ENCODE measurements at places on chromosomes 7 and 10. TPM values are rescaled to one million over a fixed set of nuclear protein-coding genes. Genes with fewer than 3 reads are reported as not detected.

DNA sequence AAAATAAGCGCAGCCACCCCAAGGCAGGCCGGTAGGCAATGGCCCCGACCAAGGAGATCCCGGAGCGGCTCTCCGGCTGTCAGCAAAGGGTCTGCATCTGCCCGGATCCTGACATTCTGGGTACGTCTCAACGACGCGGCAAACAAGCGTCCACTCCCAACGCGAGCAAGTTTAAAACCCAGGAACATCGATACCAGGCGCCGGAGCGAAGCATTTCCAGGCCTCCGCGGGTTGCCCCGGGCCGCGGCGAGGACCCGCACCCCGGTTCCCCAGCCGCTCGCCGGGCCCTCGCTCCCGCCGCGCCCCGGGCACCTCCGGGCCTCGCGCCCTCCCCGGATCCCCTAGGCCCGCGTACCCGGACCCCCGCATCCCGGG is 453 bp downstream of the URGCP start:
- no peak overlapping the region for H3K27ac ChIP-seq
- DNase-seq = peak; percentile 76
- no peaks in the 10 kb centered on the region for H3K4me1 ChIP-seq
- no peaks in the 10 kb centered on the region for H3K36me3 ChIP-seq

DDC gene
- 1.1 TPM for total RNA-seq

- no peaks in the 10 kb centered on the region for H3K4me1 ChIP-seq
- peak; percentile 39 for DNase-seq
- H3K36me3 ChIP-seq = no peaks in the 10 kb centered on the region
These were observed 127.5 kb downstream of the PARD3 start for GRCh38 chr10:34687434-34688210.

LIPK gene
- not detected for total RNA-seq

- no peak overlapping the region for H3K27ac ChIP-seq
- peaks cover 5% of the 10 kb centered on the region for H3K4me1 ChIP-seq
- peaks cover 57% of the 10 kb centered on the region for H3K27me3 ChIP-seq
- peak; percentile 93 for DNase-seq
- H3K4me3 ChIP-seq = peak overlapping the region; percentile 92
- H3K36me3 ChIP-seq = no peaks in the 10 kb centered on the region
These were observed 652 bp downstream of the KAZALD1 start for GRCh38 chr10:101062232-101063049.

HPS6 gene
- 19.6 TPM for total RNA-seq

- no peak overlapping the region for H3K27ac ChIP-seq
- no peak overlapping the region for H3K4me3 ChIP-seq
- H3K36me3 ChIP-seq = no peaks in the 10 kb centered on the region
- DNase-seq = no peak
- H3K27me3 ChIP-seq = no peaks in the 10 kb centered on the region
These were observed 182.6 kb upstream of the CXCL12 start for GRCh38 chr10:44567471-44567870.

DNA sequence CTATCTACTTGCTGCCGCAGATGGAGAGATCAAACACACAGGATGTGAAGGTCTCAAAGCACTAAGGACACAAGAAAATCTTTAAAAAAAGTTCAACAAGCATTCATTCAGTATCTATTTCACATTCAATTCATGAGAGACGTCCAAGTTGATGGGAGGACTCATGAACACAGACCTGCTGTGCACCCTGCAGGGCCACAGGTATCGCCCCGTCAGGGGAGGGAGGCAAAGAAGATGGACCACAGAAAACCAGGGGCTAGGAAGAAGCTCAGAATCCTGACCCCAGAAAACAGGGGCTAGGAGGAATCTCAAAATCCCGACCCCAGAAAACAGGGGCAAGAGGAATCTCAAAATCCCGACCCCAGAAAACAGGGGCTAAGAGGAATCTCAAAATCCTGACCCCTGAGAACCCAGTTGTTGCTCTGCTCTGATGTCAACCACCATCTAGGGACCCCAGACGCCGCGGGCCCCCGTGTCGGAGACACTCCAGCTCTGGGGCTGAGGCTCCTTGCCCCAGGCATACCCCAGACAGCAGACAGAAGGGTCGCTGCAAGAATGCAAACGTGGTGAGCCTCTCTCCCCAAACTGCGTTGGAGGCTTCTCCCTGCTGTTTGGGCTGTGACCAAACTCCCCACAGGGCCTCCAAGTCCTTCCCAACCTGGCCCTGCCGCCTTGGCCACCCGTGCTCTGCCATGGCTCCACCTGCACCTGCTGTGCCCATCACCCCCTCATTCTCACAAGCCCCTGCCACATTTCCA is 197.6 kb downstream of the DIP2C start:
- no peak overlapping the region for H3K27ac ChIP-seq
- DNase-seq = no peak
- no peaks in the 10 kb centered on the region for H3K27me3 ChIP-seq
- H3K36me3 ChIP-seq = no peaks in the 10 kb centered on the region

- no peak overlapping the region for H3K27ac ChIP-seq
- H3K4me1 ChIP-seq = no peaks in the 10 kb centered on the region
- no peaks in the 10 kb centered on the region for H3K36me3 ChIP-seq
- peaks cover 39% of the 10 kb centered on the region for H3K27me3 ChIP-seq
These were observed 2.5 kb downstream of the ADAMTS14 start for GRCh38 chr10:70674560-70675495.

DNA sequence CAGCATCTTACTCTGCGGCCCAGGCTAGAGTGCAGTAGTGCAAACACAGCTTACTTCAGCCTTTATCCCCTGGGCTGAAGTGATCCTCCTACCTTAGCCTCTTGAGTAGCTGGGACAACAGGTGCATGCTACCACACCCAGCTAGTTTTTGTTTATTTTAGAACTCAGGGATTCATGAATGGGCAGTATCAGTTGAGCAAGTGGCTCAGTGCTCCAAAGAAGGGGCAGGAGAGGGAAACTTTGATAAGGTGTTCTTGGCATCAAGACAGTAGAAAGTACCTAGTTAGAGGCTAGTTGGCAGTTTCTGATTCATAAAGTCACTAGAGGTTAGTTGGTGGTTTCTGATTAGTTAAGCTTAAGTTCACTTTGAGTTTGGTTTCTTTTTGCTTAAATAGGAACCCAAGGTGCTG is 18.4 kb downstream of the TRIM24 start:
- DNase-seq = no peak
- no peaks in the 10 kb centered on the region for H3K27me3 ChIP-seq
- no peak overlapping the region for H3K4me3 ChIP-seq
- peaks cover 11% of the 10 kb centered on the region for H3K36me3 ChIP-seq
- no peak overlapping the region for H3K27ac ChIP-seq

- H3K27me3 ChIP-seq = peaks cover 7% of the 10 kb centered on the region
- no peaks in the 10 kb centered on the region for H3K36me3 ChIP-seq
- no peaks in the 10 kb centered on the region for H3K4me1 ChIP-seq
- H3K27ac ChIP-seq = peak overlapping the region; percentile 96
- H3K4me3 ChIP-seq = no peak overlapping the region
- no peak for DNase-seq
These were observed 205.9 kb downstream of the SKAP2 start for GRCh38 chr7:26658389-26659084.

DNA sequence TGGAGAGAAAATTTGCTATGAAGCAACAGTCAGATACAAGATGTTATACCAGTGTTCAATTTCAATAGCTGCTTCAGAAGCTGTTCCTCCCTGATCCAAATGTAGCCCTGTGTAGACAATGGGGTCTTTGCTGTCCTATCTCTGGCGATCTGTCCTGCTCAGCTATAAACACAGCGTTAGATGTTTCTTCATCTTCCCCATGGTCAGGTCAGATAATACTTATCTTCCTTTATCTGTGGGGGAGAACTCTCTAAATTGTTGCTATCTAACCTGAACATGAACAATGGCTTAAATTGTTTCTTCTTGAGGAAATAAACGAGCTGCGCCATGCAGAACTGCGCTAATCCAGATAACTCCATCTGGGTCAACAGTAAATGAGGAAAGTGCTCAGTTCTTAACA is 15.6 kb upstream of the KIAA1217 start:
- no peak overlapping the region for H3K27ac ChIP-seq
- no peaks in the 10 kb centered on the region for H3K27me3 ChIP-seq
- H3K4me3 ChIP-seq = no peak overlapping the region
- no peaks in the 10 kb centered on the region for H3K4me1 ChIP-seq
- H3K36me3 ChIP-seq = no peaks in the 10 kb centered on the region
- no peak for DNase-seq

DNA sequence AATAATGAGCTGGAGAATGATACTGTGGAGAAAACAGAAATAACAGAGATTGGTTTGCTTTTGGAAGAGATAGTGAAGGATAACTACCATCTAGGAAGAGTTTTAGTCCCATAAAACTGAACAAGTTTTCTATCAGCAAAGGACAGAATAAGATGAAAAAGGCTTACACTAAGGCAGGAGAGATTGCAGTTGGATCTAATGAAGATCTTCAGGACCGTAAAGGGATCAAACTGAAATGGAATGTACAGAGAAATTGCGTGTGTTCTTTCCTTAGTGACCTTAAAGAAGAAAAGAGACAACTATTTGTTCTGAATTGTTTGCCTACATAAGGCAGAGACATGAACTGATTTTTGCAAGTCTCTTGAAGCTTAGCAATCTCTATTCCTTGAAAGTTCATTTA is 191.7 kb upstream of the MTPN start:
- H3K4me1 ChIP-seq = peaks cover 5% of the 10 kb centered on the region
- DNase-seq = no peak

CUEDC2 gene
- total RNA-seq = 61.4 TPM

Data from endodermal cell (in vitro differentiated cells).